Fibroblast of skin of left quadriceps (primary cell): ENCODE measurements at places on chromosomes 4 and X.
A peak's percentile ranks its signal among the peaks of the same experiment; 100 is the strongest.

DNA sequence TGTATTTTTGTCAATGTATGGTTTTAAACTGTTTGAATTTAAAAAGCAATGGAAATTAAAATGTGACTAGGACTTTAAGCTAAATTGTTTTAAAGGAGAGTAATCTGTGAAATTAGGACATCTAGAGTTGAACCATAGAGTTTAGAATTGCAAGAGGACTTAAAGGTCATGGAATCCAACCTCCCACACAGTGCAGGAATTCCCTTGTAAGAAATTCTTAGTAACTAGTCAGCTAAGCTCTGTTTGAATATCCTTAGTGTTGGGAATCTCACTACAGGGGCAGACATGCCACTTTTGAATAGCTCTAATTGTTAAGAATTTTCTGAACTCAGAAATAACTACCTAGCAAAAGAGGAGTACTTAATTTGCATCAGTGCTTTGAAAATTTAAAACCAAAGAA is 292.9 kb downstream of the IL1RAPL1 start:
- DNase-seq, result no peak

- no peak for DNase-seq
Observed at GRCh38 chrX:136453771-136454170, 34.0 kb upstream of the BRS3 start.

- DNase-seq, result no peak
Observed at GRCh38 chr4:114674080-114674479, 75.5 kb downstream of the UGT8 start.

DNA sequence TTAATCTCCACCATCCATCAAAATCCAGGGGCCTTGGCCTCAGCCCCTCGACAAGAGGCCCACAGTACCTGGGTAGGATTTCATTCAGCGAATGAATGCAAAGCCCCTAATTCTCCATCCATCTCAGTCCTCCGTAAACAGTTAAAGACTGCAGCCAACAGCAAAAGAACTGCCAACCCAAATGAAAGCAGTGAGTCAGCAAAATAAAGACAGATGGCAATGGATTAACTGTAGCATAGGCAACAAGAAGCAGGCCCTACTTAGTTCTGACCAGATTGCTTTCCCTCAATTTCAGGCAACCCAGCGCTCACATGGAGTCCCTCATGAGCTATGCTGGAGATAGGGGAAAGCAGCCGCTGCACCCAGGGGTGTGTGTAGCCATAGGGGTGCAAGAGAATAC is 21.4 kb downstream of the PLAC1 start:
- DNase-seq, result peak; percentile 46

GRCh38 chrX:48890934-48891401 is 6.6 kb downstream of the TIMM17B start:
- DNase-seq, result no peak
